ENCODE measurements at places on chromosomes 6 and 20.

GRCh38 chr6:106037060-106037459, 49.1 kb upstream of the PRDM1 start:
- DNase-seq: no peak

GRCh38 chr6:136566007-136566487, 15.8 kb upstream of the MAP7 start:
- no peak for DNase-seq

- no peak for DNase-seq
Measured at GRCh38 chr6:6998194-6998569, 109.6 kb upstream of the RREB1 start.

DNA sequence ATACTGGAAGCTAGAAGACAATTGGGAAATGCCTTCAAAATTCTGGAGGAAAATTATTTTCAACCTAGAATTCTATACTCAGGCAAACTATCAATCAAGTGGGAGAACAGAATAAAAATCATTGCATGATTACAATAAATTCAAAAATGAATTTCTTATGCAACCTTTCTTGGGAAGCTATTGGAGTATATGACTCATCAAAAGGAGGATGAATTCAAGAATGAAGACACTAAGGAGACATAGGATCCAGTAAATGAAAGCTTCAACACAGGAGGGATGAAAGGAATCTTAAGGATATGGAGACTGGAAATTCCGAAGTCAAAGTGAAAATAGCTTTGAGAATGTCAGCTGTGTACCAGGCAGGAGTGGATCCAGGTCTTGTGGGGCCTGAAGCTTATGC, 12.6 kb upstream of the UBR2 start:
- DNase-seq: no peak

DNA sequence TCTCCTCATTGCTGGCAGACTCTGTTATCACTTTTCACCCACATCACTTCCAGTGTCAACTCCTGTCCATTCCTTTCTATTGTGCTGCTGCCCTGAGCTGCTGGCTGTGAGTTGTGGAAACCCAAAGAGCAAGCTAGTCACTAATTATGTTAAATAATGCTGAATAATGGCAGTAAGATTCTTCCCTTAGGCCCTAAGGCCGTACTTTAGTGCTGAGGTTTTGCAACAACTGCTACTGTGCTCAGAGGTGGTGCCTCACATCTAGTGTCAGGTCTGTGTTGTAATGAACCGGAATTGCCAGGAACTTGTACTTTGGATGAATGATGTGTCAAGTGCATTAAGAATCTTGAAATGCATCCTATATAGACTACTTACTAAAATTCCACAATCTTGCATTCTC, 372.2 kb upstream of the RNF217 start:
- DNase-seq: no peak

DNA sequence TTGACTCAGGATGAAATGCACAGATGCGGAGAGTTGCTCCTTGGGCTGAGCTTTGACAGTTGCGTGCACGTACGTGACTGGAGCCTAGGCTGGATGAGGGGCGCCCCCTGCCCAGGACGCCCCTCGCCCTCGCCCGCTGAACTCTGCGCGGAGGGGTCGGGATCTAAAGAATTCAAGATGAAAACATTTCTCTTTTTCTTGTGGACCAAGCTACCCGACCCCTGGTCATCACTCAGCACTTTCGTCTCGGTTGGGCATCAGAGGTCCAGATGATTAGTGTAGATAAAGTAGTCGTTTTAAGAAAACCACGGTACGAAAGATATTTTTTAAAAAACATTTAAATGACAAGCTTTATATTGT, 700 bp downstream of the DTD1 start:
- DNase-seq: no peak

GRCh38 chr6:88705601-88706000, 257.8 kb downstream of the RNGTT start:
- DNase-seq: no peak

DNA sequence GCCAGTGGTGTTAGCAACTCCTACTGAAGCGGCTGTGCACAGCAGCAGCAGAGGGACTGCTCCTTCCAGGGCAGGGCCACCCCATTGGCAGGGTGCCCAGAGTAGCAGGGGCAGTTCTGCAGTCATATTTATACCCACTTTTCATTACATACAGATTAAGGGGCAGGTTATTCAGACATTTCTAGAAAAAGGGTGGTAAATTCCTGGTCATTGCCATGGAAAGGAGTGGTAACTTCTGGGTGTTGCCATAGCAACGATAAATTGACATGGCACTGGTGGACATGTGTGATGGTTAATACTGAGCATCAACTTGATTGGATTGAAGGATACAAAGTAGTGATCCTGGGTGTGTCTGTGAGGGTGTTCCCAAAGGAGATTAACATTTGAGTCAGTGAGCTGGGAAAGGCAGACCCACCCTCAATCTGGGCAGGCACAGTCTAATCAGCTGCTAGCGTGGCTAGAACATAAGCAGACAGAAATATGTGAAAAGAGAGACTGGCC, 45.0 kb downstream of the IYD start:
- DNase-seq: no peak

DNA sequence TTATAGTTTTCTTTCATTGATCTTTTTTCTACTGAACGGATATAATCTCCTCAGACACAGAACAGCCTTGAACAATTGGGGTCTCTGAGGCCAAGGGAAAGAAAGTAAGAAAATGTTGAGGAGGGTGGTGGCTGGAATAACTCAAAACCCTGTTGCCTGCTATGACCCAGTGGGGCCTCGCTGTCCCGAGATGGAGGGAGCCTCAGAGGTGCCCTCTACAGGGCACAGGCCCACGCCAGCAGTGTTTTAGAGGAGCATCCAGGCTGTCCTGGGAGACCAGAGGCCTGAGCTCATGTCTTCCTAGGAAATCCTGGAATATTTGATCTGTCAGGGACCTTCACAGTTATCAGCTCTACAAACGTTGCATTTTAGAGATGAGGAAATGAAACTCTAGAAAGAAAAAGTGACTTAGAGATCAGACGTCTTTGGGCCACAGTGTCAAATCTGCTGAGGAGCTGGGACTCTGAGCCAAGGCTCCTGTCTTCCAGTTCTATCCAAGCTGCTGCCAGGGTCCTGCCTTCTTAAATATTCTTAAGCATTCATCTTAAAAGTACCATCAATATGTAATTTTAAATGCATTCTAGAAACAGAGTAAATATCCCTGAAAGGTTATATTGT, 26.3 kb downstream of the ALDH5A1 start:
- DNase-seq: peak; percentile 22

DNA sequence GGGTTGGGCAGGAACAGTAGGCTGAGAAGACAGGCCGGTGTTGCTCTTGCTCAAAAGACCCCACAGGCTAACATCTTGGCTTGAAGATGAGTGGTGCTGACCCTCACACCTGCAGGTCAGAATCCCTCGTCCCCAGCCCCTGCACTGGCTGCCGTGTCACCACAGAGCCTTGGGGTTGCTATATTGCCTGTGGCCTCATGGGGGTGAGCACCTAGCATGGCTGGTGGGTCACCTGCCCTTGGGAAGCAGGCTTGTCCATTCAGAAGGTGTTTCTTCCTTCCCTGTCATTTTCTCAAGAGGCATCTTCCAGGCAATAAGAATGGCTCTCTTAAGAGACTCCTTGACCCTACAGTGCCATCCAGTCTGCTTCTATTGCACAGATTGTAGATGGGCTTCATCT, 7.7 kb downstream of the SLC22A16 start:
- no peak for DNase-seq

DNA sequence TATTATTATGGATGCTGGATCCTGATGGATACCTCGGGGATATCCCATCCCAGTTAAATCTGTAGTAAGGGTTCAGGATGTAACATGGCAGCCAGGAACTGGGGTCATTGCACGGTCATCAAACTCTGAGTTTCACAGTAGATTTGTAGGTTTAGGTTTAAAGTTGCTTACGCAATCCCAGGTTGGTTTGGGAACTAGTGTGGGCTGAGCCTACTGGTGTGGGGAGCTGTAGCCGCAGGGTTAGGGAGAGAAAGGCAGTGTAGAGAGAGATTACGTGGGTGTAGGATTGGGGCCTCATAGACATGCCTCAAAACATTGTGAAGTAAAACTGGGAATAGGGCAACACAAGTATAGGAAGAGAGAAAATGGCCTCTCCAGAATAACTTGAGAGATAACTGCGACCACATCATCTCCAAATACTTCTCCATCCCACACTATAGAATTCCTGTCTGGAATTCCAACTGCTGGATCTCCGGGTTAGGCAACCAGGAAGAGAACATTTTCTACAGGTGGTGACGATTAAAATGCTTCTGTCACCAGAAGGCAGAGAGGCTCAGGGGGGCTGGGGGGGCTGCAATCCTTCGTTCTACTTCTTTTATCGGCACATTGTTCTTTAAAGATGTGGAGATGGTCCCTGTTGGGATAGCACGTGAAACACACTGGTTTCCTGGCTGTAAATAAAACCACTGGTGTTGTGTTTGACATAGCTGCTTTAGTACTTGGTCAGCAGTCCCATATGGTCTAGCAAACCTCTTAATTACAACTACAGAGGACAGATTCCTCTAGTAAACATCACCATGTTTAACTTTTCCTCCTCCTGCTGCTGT, 44.9 kb upstream of the TMEM170B start:
- DNase-seq: no peak

DNA sequence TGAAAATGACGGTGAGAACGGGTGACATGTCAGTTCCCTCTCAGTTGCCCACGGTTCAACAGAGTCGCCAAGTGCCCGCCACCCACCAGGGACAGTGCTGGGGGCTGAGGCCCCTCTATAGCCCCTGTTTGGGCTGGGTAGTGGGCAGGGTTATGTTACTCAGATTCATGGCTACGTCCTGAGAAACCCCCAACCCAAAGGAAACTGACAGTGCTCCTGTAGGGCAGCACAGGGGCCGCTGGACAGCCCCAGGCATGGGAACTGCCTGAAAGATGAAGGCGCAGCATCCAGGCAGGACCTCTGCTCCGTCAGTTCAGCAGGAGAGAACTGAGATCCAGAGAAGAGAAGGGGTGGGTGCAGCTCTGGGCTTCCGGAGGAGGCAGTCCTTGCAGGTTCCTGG, 118.9 kb upstream of the PMEPA1 start:
- no peak for DNase-seq

- no peak for DNase-seq
Measured at GRCh38 chr6:75115481-75115880, 90.4 kb downstream of the COL12A1 start.
